Nucleus accumbens (tissue), 56 donors: ENCODE measurements at places on chromosomes 13 and 19.
A peak's percentile ranks its signal among the peaks of the same experiment; 100 is the strongest.

DNA sequence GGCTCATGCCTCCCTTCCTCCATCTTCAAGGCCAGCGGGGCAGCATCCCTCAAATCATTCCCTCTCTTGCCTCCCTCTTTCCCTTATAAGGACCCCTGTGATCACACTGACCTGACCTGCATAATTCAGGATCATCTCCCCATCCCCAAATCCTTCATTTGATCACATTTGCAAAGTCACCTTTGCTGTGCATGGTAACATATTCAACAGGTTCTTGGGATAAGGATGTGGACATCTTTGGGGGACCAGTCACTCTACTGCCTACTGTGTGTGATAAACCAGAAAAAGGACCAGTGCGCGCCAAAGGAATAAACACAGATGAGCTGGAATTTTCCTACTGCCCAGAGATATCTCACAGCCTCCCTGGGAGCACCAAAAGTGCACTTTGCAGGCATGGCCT lies 7.9 kb downstream of the OPA3 start:
- DNase-seq = no peak

DNA sequence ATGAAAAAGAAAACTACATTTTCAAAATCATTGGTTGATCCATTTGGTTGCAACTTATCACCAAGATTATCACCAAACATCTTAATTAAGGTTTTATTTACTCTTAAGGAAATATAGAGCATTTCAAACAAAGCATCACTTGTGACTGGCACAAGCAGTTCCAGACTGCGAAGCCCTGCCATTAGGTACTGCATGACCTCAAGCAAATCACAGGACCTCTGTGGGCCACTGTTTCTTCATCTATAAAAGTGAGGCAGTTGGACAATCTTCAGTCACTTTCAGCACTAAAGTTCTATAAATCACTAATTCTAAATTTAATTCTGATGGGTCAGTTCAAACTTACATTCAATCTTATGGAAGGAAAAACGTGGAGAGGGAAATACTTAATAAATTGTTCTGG lies 2.0 kb downstream of the ELF1 start:
- DNase-seq = no peak

DNA sequence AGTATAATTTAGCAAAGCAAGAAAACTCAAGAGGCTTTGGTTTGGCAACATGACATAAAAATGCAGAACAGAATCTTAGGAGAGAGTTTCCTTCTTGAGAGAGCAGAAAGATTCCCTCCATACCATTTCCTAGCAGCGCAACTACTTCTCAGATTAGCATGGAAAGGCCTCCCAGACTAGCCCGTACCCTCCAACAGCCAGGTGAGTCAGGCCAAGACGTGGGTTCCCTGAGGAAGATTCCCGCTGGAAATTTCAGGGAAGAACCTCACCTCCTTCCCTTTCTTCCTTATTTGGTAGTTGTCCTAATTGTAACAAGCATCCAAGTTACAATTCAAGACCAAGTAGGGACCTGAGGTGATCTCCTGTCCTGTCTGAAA lies 12.3 kb downstream of the COL4A2 start:
- no peak for DNase-seq

GRCh38 chr19:34179066-34179465 lies 6.8 kb downstream of the LSM14A start:
- DNase-seq = no peak

DNA sequence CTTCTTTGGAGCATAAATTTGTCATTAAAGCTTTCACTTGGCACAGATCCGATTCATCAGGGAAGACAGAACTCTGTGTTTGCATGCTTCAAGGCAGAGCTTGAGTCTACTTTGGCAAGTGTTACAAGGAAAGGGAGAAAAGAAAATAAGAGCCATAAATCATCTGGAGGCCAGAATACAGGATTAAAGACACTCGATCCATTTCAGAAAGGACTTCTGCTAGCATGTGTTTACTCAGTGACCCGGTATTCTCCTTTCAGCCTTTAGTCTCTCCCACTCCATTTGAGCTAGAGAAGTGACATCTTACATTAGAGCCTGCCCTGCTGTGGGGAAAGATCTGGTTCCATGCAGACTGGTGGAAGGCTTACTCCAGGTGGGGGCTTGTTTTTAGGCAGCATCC lies 306.4 kb downstream of the KLF5 start:
- no peak for DNase-seq

DNA sequence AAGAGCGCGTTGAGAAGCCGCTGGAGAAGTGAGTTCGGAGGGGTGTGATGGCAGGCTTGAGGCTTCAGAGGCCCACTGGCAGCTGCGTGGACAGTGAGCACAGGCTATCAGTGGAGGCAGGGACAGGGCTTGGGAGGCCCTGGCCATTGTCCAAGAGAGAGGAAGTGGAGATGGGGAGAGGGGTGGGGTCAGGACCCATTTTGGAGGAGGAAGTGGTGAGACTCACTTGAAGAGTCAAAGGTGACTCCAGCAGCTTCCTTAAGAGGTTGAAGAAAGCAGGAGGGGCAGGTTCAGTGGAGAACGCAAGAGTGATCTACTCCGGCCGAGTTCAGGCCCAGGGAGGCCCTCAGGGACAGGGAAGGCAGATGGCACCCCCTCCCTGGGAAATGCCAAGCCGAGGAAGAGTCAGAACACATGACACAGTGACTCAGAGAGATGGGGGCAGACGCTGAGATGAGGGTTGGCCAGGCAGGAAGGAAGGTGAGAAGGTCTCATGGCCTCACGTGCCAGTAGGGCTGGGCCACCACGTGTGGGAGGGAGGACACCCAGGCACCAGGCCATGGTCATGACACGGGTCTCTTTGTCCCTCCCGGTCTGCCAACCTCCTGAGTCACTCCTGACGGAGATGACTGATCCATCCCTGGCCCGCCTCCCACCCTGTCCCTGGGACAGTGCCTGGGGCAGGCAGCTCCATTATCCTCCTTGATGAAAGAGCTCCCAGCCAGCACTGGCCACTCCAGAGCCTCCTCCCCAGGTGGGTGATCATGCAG lies 10.1 kb upstream of the CD22 start:
- peak; percentile 79 for DNase-seq

DNA sequence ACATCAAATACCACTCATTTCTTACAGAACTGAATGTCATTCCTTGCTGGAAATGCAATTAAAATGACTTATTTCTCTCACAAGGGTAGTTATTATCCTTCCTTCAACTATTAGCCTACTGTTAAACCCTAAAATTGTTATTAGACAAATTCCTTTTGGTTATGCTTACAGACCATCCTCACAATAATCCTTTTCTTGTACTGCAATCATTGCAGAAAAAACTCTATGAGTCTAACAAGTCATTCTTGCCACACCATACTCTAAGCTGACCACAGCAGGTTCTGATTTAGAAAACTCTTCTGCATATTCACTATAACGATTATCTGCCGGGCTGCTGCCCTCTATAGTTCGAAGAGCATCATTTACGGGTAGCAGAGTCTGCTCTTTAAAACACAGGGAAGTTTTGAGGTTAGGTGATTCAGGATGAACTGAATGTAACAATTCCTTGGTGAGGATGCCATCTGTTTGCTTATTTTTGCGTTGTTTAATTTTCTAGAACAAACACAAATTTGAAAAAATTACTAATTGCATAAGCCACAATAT lies 38.2 kb downstream of the MTMR6 start:
- peak; percentile 51 for DNase-seq

- no peak for DNase-seq
These were observed 116.1 kb downstream of the LRCH1 start for GRCh38 chr13:46668931-46669525.

GRCh38 chr19:21133633-21134032 lies 8.2 kb upstream of the ZNF431 start:
- no peak for DNase-seq

- DNase-seq = no peak
These were observed 34.9 kb downstream of the DNAJC15 start for GRCh38 chr13:43058318-43058674.

- no peak for DNase-seq
These were observed 8.2 kb downstream of the PHF11 start for GRCh38 chr13:49503951-49504350.

DNA sequence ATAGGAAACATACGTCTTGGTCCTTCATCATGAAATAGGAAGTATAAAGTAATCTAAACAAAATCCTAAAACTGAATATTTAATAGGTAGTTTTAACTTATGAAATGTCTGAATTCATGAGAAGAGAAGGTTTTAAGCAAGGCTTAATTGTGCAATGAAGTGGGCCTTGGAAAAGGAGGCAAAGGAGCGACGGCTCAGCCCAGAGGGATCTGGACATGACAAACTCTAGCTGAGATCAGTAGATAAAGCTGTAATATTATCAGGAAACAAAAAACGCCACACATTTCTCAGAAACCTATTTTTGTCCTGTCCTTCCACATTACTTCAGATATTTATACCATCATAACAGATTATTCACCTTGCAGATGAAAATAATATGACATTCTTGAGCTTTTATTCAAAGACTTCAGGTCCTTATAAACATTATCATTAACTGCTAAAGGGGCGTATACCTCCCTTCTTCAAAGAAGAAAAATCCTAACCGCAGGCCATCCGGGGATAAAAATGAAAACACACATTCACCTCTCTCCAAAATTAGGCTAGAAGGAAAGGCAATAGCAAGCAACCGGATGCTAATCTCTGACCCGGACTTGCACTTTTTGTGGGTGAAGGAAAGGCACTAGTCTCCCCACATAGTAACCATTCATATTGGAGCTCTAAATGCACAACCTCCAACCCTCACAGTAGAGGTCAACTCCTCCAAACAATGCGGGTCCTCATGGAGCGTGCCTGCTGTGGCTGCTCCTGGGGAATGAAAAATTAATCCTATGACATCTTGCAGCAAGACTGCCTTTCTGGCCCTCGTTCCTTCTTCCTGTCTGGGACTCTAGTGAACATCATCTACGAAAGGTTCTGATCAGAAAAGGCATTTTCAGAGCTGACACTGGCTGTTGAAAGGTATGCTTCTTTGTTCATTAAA lies 108.8 kb downstream of the TBC1D4 start:
- DNase-seq = no peak

- DNase-seq = no peak
These were observed 17.9 kb upstream of the RFC3 start for GRCh38 chr13:33799950-33800592.

DNA sequence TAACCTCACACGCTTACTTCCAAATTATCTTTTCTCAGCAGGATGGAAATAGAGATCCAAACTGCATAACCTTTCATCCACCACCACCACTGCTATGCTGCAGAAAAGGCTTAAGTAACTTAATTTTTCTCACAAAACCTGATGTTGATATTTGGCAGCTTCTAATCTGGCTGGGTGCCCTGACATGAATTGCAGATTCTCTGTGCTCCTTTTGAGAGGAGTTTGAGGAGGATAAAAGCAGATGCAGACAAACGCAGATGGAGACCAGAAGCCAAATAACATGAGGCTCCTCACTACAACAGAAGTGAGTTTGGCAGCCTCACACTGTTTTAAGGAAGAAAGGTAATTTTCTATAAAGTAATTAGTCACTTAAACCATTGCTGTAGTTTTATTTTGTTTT lies 646.2 kb upstream of the ATXN8OS start:
- no peak for DNase-seq

GRCh38 chr19:40688987-40689338 lies 1.5 kb downstream of the NUMBL start:
- no peak for DNase-seq

DNA sequence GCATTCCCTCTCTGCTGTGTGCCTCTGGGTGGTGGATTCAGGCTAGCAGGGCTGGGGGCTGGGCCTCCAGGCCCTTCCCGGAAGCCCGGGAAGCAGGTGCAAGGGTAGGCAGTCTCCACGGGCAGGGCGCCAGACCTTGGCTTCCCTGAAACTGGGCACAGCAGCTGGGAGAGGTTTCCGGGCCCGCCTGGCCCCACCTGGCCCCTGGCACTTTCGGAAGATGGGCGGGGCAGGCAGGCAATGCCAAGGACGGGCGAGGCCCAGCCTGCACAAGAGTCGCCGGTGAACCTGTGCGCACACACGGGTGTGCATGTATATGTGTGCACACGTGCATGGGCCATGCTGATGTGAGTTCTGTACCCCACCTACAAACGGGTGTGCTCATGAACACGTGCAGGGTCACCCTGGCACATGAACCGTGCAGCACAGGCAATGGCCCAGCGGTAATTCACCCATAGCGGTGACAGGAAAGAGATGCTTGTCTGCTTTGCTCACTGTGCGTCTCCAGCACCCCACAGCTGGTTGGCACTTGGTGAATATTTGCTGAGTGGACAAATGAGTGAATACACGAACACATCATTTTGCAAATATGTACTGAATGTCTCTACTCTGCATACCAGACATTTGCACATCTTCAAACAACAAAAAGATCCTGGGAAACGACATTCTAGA lies 15.3 kb downstream of the GADD45B start:
- DNase-seq = no peak

- DNase-seq = no peak
These were observed 29.0 kb upstream of the ZNF709 start for GRCh38 chr19:12513531-12514061.

- DNase-seq = no peak
These were observed 14.5 kb downstream of the ZNF816 start for GRCh38 chr19:52948025-52948770.

DNA sequence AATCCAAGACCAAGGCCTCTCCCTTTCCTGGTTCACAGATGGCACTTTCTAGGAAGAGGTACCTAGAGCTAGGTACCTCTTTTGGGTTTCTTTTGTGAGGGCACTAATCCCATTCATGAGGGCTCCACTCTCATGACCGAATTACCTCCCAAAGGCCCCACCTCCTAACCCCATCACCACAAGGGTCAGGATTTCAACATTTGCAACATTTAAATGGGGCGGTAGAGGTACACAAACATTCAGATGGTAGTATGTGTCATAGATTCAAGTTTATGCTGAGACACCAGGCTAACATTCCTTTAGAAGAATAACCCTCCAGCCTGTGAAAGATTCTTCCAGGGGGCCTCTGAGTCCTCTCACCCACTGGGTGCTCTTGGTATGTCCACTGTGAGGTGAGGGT lies 116.3 kb downstream of the FOXO1 start:
- no peak for DNase-seq

DNA sequence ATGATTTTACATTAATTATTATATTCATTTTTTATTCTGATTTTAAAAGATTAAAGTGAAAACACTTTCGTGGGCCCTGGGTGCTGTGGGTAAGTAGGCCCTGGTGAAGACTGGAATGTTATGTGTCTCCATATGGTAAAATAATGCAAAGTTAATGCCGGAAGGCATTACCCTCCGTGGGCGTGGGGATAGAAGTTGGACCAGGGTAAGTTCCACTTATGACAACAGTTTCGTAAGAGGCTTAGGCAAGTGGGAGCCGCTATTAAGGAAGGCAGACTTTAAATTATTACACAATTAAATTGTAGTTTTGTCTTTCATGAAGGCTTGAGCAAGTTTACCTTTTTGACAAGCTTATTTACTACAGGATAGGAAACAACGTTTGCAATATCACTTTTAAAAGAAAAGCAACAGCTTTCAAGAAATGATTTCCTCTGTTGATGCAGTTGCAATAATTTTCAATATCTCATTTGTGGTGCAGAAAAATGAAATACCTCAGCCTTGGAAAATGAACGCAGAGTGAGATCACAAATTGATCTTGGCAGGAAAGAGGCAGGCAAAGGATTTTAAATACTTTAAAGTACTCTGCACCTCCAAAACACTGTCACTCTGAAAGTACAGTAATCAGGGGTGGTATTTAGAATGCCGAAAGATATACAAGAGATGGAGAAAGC lies 310.6 kb downstream of the DCT start:
- no peak for DNase-seq
